ENCODE measurements at places on chromosomes 6 and 20. TPM values are rescaled to one million over a fixed set of nuclear protein-coding genes. Genes with fewer than 3 reads are reported as not detected.

- no peak for DNase-seq
Observed at GRCh38 chr20:58718121-58718563, 25.5 kb downstream of the NPEPL1 start.

DNA sequence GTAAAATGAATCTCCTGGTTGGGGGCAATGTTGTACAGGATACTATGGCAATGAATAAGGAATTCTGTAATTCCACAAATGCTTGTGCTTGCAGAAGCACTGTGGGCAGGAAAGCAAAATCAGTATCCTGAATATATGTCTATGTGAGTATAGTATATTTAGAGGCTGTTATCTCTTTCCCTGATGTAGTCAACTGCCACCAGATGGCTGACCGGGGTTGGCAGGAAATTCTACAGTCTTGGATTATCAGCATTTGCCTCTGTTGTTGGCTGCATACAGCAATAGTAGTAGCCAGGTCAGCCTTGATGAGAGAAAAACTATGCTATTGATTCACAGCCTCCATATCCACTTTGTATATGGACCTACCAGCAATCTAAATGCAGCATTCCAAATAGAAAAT lies 425.1 kb upstream of the JAG1 start:
- no peak for DNase-seq

DNA sequence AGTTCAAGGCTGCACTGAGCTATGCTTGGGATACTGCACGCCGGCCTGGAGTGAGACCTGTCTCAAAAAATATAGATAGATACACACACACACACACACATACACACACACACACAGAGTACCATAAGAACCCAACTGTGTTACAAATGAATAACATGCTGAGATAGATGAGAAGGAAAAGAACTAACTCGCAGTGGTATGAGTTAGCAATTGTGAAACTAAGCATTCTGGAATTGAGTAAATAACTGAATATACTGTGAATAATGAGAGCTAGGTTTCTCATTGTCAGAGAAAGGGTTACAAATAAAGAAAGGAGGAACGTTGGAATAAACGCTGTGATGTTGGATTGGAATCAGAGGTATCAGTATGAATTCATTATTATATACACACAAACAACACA lies 14.6 kb upstream of the FAXC start:
- DNase-seq = no peak

GRCh38 chr6:159790956-159791598 lies 810 bp downstream of the MRPL18 start:
- no peak for DNase-seq

GRCh38 chr6:11219400-11219834 lies 13.1 kb downstream of the NEDD9 start:
- no peak for DNase-seq

IRAK1BP1 gene
- 5.2 TPM for total RNA-seq

GRCh38 chr6:6712449-6713403 lies 124.2 kb downstream of the LY86 start:
- no peak for DNase-seq

C6orf58 gene
- total RNA-seq = 0.82 TPM

GRCh38 chr6:46888031-46888430 lies 33.7 kb downstream of the ADGRF5 start:
- DNase-seq = no peak
